D341Med (cell line): ENCODE measurements at places on chromosomes 1 and 21.

DNA sequence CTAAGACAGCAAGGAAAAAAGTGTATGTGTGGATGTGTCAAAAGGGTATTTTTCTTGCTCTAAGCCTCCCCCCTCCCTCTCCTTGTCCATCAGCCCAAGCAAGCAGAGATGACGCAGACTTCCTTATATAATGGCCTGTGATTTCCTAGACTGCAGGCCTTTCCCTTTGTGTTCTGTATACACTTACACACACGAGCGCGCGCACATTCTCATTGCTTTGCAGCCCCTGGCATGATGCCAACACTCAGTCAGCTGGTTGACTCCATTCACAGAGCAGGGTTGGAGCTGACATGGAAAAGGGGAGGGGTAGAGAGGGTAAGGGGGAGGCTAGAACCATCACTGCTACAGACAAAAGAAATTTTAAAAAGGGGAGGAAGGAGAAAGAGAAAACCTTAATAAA lies 41.8 kb downstream of the GATAD2B start:
- DNase-seq = peak; percentile 76

GRCh38 chr1:50423670-50424000 lies 392 bp upstream of the DMRTA2 start:
- no peak for DNase-seq

DNA sequence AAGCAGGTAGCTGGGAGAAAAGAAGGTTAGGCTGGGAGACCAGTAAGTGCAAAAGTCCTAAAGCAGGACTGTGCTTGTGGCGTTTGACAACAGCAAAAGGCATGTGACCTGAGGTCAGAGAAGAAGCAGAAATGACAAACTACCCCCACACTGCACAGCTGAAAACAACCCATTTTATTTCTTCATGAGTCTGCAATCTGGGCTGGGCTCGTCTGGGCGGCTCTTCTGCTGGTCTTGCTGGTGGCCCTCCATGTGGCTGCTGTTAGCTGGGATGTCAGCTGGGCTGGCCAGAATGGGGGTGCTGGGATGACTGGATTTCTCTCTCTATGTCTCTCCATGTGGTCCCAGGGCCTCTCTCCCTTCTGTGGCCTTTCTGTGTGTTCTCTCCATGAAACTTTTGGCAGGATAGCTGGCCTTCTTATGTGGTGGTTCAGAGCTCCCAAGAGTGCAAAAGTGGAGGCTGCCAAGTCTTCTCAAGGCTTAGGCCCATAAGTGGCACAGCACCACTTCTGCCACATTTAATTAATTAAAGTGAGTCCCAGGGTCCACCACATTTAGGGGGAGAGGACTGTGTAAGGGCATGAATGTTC lies 128.6 kb downstream of the RIPK4 start:
- no peak for DNase-seq

GRCh38 chr1:15345705-15346345 lies 63.9 kb upstream of the EFHD2 start:
- no peak for DNase-seq

DNA sequence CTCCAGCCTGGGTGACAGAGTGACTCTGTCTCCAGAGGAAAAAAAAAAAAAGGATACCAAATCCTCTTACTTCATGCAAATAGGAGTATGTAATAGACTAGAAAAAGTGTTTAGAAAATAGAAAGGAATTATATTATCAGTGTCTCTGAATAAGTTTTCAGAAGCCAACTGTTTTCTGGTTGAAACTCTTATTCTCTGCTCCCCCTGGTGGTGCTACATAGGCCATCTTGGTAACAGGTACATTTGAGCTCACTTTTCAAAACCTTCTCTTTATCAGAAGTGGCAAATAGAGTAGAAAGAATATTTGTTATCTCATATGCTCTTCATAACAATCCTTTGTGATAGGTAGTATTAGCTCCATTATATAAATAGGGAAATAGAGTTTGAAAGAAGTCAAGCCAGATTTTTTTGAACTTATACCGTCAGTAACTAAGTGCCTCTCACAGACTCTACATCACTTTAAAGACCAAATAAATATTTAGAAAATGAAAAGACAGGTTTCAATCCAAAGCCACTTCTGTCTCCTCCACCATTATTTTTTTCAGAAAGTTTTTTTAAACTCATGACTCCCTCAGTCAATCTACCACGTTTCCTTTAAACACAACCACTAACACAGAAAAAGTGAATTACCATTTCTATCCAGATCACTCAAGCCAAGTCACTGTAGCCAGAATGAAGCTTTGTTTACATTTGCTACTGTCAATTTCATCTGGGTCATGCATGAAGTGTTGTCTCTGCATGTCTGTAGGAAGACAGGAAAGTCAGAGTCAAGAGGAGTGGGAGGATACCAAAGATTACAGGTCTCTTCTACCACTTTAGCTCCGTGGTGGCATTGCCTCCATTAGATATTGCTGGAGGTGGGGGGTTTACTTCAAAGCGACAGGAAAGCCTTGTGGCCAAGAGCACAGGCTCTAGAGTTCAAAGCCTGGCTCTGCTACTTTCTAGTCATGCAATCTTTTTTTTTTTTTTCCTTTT lies 45.6 kb downstream of the IL23R start:
- no peak for DNase-seq

DNA sequence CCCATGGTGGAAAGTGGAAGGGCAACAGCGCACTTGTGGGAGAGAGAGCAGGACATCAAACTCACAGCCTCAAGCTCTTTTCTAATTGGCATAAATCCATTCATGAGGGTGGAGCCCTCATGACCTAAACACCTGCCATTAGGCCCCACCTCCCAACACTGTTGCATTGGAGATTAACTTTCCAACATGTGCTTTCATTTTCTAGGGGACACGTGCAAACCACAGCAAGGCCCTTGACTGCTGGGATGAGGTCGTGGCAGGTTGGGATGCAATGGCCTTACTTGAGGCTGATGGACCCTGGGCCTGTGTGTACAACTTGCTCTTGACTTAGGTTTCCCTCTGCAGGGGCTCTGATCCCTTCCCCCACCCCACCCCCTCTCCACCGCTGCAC lies 35.9 kb upstream of the NEK2 start:
- DNase-seq = no peak

DNA sequence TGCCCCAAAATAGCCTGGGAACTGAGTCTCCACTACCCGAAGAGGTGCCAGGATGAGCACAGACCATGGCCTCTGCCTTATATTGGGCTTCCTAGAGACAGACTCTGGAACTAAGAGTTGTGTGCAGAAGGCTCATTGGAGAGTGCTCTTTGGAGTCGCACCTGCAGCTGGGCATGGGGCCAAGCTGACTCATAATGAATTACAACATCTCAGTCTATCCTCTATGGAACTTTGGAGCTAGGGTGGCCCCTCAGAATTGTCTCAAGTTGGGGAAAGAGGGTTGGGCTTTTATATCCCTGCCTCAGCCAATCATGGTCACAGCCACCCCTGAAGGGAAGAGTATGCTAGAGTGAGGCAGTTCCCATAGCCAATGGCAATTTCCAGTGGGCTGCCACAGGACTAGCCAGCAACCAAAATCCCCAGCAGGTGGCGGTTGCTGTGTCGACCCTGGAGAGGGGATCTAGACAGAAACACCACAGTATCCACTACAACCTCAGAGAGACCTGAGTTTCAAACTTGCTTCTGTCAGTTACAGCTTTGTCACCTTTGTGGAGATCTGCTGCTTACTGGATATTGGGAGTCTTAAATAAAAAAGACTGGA lies 93.8 kb downstream of the DMRTA2 start:
- DNase-seq = no peak

- no peak for DNase-seq
Observed at GRCh38 chr1:147272042-147272441, 29.6 kb downstream of the CHD1L start.

DNA sequence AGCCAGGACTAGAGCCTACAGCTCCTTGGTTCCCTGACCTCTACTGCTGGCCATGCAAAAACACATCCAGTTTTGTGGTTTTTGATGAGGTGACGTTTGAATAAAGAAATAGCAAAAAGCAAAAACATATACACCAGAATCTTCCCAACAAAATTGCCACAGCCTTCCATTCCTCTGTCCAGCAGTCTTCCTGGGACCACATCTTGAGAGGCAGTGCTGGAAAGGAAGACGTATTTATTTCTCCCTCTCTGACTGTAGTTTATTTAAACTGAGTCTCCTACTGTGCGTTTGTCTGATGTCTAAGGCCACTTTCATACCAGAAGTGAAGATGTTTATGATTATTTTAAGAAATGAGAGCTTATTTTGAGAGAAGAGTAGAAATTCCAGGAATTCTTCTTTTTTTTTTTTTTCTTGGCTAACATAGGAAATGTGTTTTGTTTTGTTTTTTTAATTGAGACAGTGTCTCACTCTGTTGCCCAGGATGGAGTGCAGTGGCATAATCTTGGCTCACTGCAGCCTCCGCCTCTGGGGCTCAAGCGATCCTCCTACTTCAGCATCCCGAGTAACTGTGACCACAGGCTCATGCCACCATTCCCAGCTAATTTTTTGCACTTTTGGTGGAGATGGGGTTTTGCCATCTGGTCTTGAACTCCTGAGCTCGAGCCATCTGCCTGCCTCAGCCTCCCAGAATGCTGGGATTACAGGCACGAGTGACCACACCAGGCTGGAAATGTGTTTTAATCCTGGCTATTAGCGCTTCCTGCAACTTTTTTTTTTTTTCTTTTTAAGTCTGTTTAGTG lies 118.5 kb downstream of the ITSN1 start:
- no peak for DNase-seq

DNA sequence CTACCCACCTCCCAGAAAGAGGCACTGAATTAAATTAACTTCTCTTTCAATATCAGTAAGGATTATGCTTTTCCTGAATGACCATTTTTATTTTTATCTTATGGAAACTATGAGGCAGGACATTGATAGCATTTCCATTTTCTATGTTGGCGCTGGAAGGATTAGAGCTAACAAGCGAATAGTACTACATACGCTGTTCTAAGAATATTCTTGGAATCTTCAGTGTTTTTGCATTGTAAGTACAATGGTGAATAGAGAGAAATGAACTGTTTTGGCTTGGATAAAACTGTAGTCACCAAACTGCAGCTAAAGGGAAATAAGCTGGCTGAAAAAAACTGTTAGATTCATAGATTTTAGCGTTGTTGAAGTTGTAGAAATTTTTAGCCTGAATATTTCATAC lies 779.0 kb upstream of the ADGRL4 start:
- no peak for DNase-seq
